Naive thymus-derived CD4-positive, alpha-beta T cell (primary cell): ENCODE measurements at places on chromosomes 5 and 9.

GRCh38 chr5:136434795-136435194 is 69.5 kb upstream of the TRPC7 start:
- H3K27me3 ChIP-seq: no peaks in the 10 kb centered on the region
- DNase-seq: no peak
- no peak overlapping the region for H3K27ac ChIP-seq
- no peaks in the 10 kb centered on the region for H3K4me1 ChIP-seq

GRCh38 chr5:141493500-141494422 is 4.9 kb downstream of the PCDHGC5 start:
- no peaks in the 10 kb centered on the region for H3K36me3 ChIP-seq
- H3K4me3 ChIP-seq: no peak overlapping the region
- peaks cover 3% of the 10 kb centered on the region for H3K27me3 ChIP-seq
- H3K4me1 ChIP-seq: no peaks in the 10 kb centered on the region
- DNase-seq: no peak
- no peak overlapping the region for H3K27ac ChIP-seq

GRCh38 chr5:88193896-88194295 is 74.7 kb downstream of the TMEM161B start:
- no peak for DNase-seq
- no peaks in the 10 kb centered on the region for H3K27me3 ChIP-seq
- H3K27ac ChIP-seq: no peak overlapping the region
- no peak overlapping the region for H3K4me3 ChIP-seq
- no peaks in the 10 kb centered on the region for H3K36me3 ChIP-seq
- H3K4me1 ChIP-seq: no peaks in the 10 kb centered on the region

GRCh38 chr9:17900606-17901005 is 321.7 kb downstream of the SH3GL2 start:
- H3K4me1 ChIP-seq: no peaks in the 10 kb centered on the region
- H3K36me3 ChIP-seq: no peaks in the 10 kb centered on the region

GRCh38 chr9:38088006-38088925 is 19.2 kb upstream of the SHB start:
- no peaks in the 10 kb centered on the region for H3K36me3 ChIP-seq
- no peak overlapping the region for H3K4me3 ChIP-seq
- no peak overlapping the region for H3K27ac ChIP-seq
- peak; percentile 48 for DNase-seq
- no peaks in the 10 kb centered on the region for H3K27me3 ChIP-seq
- no peaks in the 10 kb centered on the region for H3K4me1 ChIP-seq
